ENCODE measurements at places on chromosomes 2 and 18.
A peak's percentile ranks its signal among the peaks of the same experiment; 100 is the strongest.

DNA sequence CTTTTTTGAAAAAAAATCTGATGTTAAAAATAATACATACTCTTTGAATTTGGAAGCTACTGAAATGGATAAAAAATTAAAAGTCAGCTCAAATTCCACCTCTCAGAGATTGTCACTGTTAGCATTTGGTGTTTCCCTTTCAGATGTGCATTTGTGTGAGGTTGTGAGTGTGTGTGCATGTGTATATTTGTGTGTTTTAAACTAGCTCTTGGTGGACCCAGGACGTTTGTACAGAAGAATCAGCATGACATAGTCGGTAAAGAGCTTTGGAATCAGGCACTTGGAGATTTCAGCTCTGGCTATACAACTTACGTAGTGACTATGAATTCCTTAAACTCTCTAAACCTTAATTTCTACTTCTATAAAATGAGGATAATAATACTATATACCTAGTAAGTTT, 14.5 kb downstream of the SPATS2L start:
- DNase-seq: no peak

GRCh38 chr18:13221869-13222855, 3.6 kb downstream of the LDLRAD4 start:
- DNase-seq: no peak

DNA sequence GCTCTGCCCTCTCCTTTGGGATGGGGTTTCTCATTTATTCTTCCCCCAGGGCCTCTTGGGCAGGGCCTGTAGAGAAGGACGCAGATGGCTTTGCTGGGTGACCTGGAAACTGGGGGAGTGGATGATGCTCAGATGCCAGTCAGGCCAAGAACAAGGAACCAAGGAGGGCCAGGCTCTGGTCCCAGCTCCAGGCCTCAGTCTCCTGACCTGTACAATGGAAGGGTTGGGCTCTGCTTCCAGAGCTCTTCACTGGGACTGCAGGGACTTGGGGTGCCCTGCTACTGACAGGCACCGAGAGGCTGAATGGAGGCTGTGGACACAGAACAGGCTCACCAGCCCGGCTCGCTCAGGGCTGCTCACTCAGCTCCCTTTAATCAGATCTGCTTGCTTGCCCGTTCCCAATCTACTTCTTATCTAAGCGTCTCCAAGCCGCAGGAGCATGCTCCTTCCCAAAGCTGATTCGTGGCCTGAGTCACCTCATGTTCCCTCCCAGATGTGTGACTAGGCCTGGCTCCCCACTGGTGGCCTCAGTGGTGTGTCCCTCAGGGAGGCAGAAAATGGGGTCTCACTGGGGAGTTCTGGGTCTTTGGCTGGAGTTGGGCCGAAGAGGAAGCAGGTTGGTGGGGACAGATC, 82.6 kb upstream of the ODC1 start:
- no peak for DNase-seq

DNA sequence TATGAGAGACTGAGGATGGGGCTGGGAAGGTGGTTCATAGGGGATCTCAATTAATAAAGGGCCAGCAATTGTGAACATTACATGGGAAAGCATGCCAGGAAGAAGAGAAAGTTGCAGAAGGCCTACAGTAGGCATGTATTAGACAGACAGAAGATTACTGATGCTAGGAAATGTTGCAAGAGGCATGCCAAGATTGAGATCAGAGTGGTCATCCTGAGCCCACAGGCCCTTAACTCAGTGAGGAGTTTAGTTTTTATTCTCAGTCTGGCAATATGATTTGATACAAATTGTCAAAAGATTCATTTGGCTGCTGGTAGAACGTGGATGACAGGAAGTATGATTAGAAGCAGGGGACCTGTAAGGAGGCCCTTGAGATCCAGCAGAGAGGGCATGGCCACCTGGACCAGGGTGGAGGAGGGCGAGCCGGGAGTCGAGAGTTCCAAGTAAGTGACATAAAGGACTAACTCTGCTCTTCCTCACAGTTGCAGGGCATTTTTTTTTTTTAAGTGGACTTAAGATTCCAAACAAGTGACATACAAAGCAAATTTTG, 54.9 kb downstream of the EPHA4 start:
- DNase-seq: no peak

DNA sequence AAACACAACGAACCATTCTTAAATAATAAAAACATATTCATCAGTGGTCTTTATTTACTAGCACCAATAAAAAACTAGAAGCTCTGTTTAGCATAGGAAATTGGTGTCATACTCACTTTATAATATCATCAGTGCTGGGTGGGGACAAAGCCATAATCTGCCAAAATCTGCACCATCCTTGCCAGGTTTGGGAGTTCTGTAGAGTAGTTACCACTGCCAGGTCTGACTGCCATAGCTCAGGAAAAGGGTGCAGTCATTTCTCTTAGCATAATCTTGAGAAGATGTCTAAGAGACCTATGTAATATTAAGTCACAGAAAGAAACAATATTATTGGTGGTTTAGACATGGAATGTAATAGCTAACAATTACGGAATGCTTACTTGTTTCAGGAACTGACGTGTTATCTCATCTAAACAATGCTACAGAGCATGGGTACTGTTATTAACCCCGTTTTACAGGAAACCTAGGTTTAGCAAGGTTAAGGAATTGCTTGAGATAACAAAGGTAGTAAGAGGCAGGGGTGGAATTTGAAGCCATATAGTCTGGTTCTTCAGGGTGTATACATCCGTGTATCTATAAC, 1.6 kb upstream of the MARCHF7 start:
- DNase-seq: no peak

DNA sequence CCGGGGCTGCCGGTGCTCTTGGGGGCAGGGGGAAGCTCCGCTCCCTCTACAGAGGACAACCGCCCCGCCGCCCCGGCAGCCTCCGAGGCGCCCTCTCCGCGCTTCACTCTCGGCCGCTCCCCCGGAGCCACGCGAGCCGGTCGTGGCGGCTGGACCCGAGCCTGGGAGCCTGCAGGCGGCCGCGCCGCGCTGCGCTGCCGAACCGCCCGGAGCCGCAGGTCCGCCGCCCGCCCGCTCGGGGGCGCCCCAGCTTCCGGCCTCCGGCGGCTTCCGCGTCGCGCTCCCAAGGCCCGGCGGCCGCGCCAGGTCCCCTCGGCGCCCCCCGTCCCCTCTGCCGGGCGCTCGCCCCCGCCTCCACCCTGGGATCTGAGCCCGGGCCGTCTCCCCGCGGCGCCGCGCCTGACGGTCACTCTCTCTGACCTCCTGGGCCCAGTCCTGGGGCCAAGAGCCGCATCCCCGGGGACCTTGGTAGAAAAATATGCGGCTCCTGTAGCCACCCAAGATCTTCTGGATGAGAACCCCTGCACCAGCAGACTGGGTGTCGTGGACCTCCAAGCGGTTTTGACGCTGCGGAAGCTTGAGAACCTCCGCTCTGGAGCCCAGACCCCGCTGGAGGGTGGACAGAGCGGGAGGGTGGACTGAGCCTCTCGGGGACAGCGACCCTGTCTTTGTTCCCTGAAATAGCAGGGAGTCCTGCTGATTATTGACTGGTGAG, 44.3 kb downstream of the SERTAD2 start:
- peak; percentile 63 for DNase-seq

- no peak for DNase-seq
These were observed 164.5 kb downstream of the PTH2R start for GRCh38 chr2:208570851-208571763.

DNA sequence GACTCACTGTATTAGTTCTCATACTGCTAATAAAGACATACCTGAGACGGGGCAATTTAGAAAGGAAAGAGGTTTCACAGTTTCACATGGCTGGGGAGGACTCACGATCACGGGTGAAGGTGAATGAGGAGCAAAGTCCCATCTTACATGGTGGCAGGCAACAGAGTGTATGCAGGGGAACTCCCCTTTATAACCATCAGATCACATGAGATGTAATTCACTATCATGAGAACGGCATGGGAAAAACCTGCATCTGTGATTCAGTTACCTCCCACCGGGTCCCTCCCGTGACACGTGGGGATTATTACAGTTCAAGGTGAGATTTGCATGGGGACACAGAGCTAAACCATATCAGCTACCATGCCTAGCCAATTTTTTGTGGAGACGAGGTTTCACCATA, 168.2 kb downstream of the NEDD4L start:
- DNase-seq: no peak

- no peak for DNase-seq
These were observed 2.4 kb downstream of the LRRFIP1 start for GRCh38 chr2:237629739-237630138.

GRCh38 chr2:10288606-10289005, 14.1 kb upstream of the HPCAL1 start:
- DNase-seq: no peak

DNA sequence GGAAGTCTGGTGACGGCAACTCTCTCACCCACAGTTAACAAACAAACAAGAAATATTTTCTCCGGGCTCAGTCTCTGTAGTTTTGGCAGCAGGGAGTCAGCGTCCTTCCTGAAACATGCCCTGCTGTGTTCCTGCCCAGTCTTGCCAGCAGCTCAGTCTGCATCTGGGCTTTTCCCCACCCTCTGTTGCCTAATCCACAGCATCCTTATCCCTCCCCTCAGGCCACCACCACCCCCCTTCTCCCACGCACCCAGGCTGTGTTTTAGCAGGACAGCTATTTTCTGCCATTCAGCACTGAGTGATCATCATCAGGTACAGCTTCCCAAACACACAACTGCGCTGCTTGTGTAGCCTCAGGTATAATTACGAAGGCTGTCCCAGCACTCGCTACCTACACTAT, 168.2 kb downstream of the DPP10 start:
- DNase-seq: no peak

DNA sequence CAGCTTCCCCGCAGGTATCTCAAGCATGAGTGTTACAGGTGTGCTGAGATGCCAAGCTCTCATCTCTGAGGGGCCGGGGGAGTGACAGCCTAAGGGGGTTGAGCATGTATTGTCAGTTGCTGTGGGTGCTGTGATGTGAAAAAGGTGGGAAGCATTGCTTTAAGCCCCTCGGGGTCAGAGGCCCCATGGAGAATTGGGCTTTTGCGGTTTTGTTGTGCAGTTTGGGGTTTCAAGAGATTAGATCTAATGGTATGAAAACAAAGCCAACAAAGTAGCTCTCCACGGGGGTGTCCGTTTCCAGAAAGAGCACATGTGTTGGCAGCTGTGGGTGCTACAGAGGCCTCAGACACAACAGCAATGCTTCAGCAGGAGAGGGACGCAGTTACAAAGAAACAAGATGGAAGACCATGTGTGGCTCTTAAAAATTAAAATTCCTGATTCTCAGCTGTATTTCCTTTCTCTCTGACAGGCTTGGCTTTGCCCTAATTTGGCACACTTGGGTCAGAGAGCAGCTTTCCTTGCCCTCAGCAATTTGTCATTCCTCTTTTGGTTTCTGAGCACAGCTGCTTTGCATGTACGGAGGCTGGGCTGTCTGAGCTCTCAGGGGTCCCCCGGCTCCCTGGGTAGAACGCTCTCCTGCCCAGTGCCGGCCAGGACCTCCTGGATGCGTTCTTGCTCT, 69.9 kb downstream of the TMEM247 start:
- no peak for DNase-seq

- no peak for DNase-seq
These were observed 529.7 kb downstream of the SATB2 start for GRCh38 chr2:198928026-198928425.

DNA sequence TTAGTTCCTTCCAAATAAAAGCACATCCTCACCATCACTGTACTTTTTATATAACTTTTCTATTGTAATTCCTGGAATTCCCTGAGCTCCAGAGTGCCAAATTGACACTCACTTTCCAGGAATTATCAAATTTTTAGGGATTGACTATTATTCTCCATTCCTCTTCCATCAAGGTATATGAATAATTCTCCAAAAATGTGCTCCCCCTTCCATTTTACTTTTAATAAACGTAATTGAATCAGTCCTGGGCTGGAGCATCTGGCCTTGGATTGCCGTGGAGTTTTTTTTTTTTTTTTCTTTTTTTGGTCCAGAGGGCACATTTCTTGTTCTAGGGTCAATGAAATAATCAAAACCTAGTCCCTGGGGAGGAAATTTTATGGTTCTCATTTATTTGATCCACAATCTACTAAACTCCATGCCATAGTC, 304.3 kb downstream of the CDCA7 start:
- no peak for DNase-seq

DNA sequence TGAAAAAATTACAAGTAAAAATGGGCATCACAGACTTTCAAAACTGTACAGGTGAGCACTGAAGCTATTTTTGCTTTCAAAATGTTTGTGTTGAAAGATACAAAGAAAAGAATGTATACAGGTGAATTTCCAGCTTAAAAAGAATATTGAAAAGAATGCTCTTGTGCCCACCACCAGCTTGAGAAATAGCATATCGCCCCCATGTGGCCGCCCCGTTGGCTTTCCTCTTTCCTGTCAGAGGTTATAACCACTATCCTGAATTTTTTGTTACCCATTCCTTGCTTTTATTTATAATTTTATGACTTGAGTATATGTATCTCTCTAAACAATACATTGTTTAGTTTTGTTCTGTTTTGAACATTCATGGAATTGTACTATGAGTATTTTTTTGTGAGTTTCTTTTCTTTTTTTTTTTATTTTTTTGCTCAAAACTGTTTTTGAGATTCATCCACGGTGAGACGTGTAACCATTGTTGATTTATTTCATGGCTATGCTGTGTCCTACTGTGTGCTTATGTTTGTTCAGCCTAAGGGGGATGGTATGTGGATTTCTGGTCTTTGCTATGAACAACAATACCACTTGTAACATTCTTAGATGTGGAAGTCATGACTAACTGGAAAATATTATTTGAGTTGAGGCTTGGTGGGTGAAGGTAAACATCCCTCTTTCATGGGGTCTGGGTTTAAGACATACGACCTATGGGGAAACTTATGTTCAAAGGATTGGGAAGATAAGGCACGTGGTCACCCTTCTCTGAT, 11.6 kb downstream of the TRPM8 start:
- no peak for DNase-seq

DNA sequence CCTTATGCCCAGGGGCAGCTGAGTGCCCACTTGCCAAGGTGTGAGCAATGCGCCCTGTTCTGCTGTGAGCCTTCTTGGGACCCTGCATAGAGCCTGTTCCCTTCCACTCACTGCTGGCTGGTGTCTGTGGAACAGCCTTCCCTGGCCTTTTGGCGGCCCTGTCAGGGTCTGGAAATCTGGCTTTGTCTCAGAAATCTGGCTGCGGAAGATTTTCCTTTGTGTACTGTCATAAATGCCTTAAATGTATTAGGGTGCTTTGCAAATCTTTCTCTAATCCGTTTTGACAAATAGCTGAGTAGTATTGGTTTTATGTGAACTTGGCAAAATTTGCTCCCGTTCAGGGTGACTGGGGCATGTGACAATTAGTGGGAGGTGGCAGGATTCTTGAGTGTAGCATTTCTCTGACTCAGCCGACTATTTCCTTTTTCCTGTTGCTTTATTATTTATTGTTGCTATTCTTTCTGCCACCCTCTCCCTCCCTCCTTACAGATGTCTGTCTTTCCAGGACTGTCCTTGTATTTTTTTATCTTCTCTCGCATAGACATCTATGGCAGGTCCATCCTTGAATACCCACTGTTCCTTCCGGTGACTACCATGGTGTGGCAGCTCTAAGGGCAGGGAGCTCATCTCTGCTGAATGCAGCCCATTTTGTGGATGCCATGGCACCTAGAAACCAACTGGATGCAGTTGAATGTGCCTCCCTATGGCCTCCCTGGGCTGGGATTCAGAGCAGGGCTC, 41.8 kb downstream of the LDLRAD4 start:
- no peak for DNase-seq
